Peyer's patch (tissue), 4 donors: ENCODE measurements at places on chromosomes 13 and 19. TPM values are rescaled to one million over a fixed set of nuclear protein-coding genes. Genes with fewer than 3 reads are reported as not detected.
A peak's percentile ranks its signal among the peaks of the same experiment; 100 is the strongest.

DNA sequence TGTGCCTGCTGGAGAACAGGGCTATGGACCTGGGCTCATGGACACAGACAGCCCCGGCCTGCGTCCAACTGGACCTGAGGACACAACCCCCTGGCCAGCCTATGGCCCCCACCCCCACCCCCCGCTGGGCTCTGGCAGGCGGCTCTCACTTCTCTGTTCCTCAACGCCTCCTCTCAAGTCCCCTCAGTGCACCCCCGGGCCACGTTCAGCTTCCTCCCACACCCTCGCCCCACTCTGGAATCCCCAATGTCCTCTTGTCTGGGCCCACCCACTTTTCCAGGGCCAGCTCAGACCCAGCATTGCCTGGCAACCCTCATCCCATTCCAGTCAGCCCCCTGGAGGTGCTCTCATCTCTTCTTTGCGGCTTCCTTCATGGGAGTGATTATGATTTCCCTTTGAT lies 130.2 kb upstream of the SPACA7 start:
- DNase-seq: no peak
- no peak overlapping the region for H3K27ac ChIP-seq
- no peaks in the 10 kb centered on the region for H3K4me1 ChIP-seq
- no peak overlapping the region for H3K4me3 ChIP-seq

DNA sequence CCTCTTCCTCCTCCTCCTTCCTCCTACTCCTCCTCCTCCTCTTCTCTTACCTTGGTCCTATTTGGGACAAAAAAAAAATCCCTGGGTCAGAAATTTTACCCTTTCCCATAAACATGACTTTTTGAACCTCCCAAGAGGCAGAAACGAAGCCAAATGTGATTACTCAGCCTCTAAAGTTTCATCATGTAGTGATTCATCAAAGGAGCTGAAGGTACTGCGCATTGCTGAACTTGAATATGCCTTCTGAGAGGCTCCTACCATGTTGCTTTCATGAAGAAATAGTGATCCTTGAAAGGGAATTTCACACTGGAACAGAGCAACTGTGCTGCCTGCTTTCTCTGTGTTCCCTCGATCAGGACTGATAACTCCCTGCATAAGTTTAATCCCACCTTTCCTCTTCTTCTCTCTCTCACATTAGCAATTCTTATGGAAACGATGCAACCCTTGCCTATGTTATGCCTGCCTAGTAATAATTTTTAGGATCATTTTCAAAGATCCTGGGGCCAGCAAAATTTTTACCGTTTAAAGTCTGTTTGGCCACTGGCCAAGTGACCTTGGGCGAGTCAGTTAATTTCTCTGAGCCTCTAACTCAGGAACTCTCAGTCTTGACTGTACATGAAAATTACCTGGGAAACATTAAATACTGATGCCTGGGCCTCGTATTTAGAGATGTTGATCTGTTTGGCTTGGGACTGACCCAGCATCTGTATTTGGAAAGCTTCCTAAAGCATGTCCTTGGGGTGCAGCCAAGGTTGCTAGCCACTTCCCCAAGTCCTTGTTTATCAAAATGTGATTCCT lies 149.5 kb downstream of the DCT start:
- DNase-seq: no peak
- H3K4me1 ChIP-seq: no peaks in the 10 kb centered on the region
- peak overlapping the region; percentile 53 for H3K27ac ChIP-seq
- no peaks in the 10 kb centered on the region for H3K27me3 ChIP-seq
- H3K4me3 ChIP-seq: no peak overlapping the region

The PPAN gene
- total RNA-seq: 31.3 TPM

- no peaks in the 10 kb centered on the region for H3K27me3 ChIP-seq
- DNase-seq: no peak
- H3K36me3 ChIP-seq: no peaks in the 10 kb centered on the region
These were observed 1068.4 kb upstream of the SPRY2 start for GRCh38 chr13:81409284-81409683.

GRCh38 chr13:52851137-52851962 lies 2.9 kb upstream of the PCDH8 start:
- DNase-seq: no peak
- peak overlapping the region; percentile 57 for H3K4me3 ChIP-seq
- H3K4me1 ChIP-seq: peaks cover 14% of the 10 kb centered on the region
- H3K36me3 ChIP-seq: no peaks in the 10 kb centered on the region

The CD33 gene
- total RNA-seq: 0.88 TPM

DNA sequence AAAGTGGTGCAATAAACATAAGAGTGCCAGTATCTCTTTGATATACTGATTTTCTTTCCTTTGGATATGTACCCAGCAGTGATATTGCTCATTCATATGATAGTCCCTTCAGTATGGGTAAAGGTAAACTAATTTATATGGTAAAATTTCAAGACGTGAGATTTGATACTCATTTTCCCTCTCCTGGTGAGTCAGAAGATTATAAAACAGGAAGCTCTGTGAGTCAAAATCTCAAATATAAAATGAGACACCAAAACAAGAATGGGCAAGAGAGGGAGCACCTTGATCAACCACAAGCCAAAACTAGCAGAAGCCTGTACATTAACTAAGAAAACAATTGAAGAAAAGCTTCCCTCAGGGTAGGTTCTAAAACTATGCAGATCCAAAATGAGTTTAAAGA lies 216.3 kb downstream of the SLITRK6 start:
- H3K4me3 ChIP-seq: no peak overlapping the region
- H3K27ac ChIP-seq: no peak overlapping the region
- DNase-seq: no peak
- no peaks in the 10 kb centered on the region for H3K36me3 ChIP-seq
- H3K4me1 ChIP-seq: no peaks in the 10 kb centered on the region
- H3K27me3 ChIP-seq: no peaks in the 10 kb centered on the region

The TPTE2 gene
- total RNA-seq: not detected
